ENCODE measurements at places on chromosomes 12 and 14. TPM values are rescaled to one million over a fixed set of nuclear protein-coding genes. Genes with fewer than 3 reads are reported as not detected.

ADCY6 gene
- not detected for total RNA-seq

ACSM4 gene
- not detected for total RNA-seq

SMIM41 gene
- total RNA-seq, result not detected

TC2N gene
- total RNA-seq, result 216 TPM

HCAR2 gene
- not detected for total RNA-seq

RNASE7 gene
- not detected for total RNA-seq

STK38L gene
- 18.2 TPM for total RNA-seq

DNA sequence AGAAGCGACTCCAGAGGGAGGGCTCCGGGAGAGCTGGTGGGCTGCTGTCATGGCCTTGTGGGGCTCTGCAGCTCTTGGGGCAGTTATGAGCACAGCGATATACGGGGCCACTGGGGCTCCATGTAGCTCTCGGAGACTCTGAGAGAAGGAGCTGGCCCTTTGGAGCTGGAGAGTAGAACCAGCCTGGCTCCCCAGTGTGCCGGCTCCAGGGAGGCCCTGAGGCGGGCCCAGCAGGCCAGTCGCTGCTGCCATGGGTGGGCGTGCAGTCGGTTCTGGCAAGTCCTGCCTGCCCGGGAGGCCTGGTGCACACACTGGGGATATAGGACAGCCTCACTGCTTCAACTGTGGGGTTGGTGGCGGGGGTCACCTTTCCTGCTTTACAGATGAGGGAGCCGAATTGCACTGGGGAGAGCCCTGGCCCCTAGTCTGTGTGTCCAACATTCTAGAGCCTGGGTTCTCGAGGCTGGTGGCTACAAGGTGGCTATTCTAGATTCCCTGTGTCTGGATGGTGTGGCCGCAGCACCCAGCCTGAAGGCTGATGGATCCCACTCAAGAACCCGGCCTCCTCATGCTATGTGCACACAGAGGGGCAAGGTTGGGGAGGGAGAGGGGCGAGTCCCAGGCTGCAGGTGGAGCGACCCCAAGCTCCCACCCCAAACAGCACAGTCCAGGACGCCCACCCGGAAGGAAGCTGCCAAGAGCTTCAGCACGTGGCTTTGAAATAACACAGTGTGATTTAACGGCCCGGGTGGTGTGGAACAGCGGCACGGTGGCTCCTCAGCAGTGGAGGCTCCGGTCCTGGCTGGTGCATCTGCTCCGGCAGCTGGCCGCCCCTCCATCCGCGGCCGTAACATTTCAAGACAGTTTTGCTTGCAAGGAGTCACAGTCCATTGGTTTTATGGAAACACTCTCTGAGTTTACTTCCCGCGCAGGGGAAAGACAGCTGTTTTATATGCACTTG lies 188.3 kb upstream of the C14orf180 start:
- peak; percentile 3 for DNase-seq

GRCh38 chr12:95229636-95230035 lies 12.0 kb downstream of the VEZT start:
- no peak for DNase-seq

- DNase-seq, result peak; percentile 57
These were observed 110.7 kb downstream of the BTG1 start for GRCh38 chr12:92034858-92035401.

GRCh38 chr14:83006121-83006670 lies 1472.5 kb upstream of the SEL1L start:
- DNase-seq, result no peak

DNA sequence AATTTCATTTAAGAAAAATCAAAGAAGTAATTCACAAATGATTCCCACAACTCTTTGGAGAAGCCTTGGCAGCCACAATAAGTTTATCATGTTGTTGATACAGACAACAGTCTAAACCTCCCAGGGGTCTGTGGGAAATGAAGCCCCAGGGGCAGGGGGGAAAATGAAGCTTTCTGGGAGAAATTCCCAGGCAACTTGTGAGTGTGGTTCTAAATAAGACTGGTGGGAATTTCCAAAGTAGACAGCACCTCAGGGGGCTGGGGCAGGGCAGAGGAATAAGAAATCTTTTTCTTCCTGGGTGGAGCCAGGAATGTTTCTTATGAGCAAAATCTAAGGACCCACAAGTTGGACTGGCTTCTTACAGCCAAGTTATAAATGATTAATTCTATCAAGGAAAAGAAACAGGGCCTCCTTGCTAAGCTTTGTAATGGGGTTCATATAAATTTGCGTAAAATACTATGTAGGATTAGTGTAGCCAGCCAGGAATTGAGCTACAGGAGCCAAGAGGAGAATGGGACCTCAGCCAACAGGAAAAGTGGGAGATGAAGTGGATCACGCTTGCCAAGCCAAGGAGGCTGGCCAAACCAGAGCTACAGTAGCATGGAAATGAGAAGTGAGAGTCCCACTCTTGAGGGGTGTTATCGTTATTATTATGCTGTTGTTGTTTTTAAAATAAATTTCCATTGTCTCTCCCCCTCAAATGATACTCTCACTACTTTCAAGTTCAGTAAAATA lies 182.9 kb upstream of the FAR2 start:
- no peak for DNase-seq

- DNase-seq, result peak; percentile 24
These were observed 946 bp downstream of the RNU4-2 start for GRCh38 chr12:120290609-120291305.

- DNase-seq, result no peak
These were observed 13.4 kb downstream of the GABARAPL1 start for GRCh38 chr12:10226086-10226485.

- no peak for DNase-seq
These were observed 74.2 kb downstream of the TMTC1 start for GRCh38 chr12:29709496-29710040.

DNA sequence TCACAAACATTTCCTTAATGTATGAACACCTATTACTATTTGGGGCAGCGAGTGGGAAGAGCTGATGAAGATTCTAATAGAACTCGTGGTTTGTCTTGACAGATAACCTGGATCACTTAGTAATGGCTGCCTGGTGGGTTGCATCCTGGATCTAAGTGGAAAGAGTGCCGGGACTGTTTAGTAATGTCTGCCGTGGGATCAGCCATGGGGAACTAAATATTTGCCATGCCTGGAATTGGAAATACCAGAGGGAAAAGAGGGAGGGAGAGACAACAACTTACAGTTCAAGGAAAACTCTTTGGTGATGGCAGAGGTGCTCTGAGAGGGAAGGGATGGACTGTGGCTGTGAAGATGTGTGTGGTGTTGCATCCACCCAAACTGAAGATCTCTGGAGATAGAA lies 21.3 kb upstream of the CCDC63 start:
- DNase-seq, result no peak

- DNase-seq, result peak; percentile 55
These were observed 1.8 kb downstream of the ZDHHC22 start for GRCh38 chr14:77139540-77140358.

- DNase-seq, result no peak
These were observed 194.6 kb downstream of the ATXN7L3B start for GRCh38 chr12:74732164-74732784.

- DNase-seq, result no peak
These were observed 408.2 kb downstream of the AEBP2 start for GRCh38 chr12:19847294-19848059.

DNA sequence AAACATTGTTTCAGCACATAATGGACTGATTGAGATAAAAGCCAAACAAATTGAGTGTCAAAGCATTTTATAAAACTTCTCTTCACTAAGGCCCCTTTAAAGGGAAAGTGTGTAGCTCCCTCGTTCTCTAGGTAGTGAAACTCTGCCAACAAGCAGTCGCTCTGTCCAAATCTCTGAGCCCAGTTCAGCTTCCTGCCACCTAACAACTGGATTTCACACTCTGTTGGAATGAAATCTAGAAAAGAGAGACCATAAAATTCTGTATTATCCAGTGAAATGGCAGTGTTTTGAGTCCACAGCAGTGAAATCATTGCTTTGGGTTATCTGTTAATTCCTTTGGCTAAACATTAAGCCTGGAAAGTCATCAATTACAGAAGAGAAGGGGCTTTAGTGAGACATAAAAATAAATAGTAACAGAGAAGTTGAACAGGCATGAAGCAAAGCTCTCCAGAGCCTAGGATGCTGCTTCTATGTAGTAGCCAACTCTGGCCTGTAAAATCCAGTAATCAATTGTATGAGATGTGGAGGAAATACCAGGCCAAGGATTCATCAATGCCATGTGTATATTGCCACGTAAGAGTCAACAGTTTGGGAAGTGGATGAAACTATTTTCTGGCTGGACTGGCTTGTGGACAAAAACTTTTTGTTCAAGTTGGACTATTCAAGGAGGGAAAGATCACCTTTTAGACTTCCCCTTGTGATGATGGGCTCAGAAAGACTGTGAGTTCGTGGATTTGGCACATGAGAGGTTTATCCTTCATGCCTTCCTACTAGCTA lies 122.5 kb downstream of the WIF1 start:
- no peak for DNase-seq

- no peak for DNase-seq
These were observed 12.6 kb downstream of the C12orf43 start for GRCh38 chr12:121003650-121004049.

GRCh38 chr12:121892673-121893561 lies 4.3 kb downstream of the PSMD9 start:
- DNase-seq, result no peak

DNA sequence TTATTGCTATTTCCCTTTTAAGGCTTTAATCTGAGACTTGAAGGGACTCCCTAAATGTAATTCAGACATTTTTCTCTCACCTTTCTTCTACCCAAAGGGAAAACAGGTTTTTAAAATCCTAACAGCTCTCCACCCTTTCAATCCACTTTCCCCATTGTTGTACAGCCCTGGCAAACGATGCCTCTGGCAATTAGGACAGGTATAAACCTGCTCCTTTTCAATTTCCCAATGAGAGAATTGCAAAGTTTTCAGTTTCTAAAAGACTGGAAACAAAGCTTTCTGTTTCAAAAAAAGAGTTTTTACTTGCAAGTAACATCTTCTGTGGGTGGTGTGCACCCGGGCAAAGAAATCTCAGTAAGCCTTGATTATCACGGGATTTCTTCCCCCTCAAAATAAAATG lies 131.2 kb downstream of the HMGA2 start:
- DNase-seq, result no peak

- no peak for DNase-seq
These were observed 341.1 kb downstream of the BTG1 start for GRCh38 chr12:91804533-91804932.

- peak; percentile 25 for DNase-seq
These were observed 379.6 kb downstream of the LRIG3 start for GRCh38 chr12:58540480-58541299.

- peak; percentile 54 for DNase-seq
These were observed 15.3 kb downstream of the TAOK3 start for GRCh38 chr12:118357257-118358007.

All from activated CD4-positive, alpha-beta T cell treated with anti-CD3 and anti-CD28 coated beads, Interleukin-2, amount 10 ng/mL, durations not matched to agents 7 days and 5 days (primary cell).